Foreskin fibroblast (primary cell): ENCODE measurements at places on chromosomes 1 and 21.

GRCh38 chr21:33916200-33916567, 580 bp upstream of the ATP5PO start:
- DNase-seq: no peak

DNA sequence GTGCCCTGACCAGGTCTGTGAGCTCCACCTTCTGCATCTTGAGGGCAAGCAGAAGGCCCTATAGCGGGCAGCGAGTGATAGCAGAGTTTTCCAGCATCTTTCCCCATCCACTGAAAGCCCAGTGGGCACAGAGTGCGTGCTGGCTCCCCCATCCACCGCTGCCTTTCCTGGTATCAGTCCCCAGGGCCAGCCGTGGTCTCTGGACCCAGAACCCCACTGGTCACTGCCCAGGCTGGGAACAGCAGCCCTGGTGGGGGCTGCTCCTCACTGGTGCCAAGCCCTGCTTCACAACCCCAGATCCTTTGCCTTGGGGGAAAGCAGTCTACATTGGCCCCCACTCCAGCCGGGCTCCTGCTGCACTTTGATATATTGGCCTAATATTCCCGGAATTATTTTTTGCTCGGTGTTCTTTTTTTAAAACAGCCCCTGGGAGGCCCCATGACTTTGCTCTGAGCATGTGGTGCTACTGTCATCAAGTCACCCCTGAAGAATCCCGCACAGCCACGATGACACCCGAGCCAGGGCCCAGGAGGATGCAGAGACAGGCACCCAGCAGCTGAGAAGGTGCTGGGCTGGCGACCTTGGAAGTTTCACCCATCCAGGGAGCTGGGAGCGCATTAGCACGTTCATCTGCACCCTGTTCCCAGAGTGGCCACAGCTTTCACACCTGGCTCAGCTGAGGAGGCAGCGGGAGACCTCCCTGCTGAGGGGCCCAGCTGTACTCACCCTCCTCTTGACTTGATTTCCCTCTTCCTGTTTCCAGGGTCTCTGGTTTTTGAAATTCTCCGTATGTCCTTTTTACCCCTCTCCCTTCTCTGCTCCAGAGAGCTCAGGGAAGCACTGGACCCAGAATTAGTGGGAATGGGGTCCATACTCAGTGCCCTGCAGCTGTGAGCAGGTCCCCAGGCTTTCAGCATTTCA, 56.9 kb downstream of the KLHDC7A start:
- DNase-seq: no peak

- DNase-seq: no peak
Observed at GRCh38 chr1:205777994-205778393, 2.7 kb upstream of the RAB29 start.

- peak; percentile 26 for DNase-seq
Observed at GRCh38 chr1:83692524-83693381, 306.2 kb downstream of the TTLL7 start.

DNA sequence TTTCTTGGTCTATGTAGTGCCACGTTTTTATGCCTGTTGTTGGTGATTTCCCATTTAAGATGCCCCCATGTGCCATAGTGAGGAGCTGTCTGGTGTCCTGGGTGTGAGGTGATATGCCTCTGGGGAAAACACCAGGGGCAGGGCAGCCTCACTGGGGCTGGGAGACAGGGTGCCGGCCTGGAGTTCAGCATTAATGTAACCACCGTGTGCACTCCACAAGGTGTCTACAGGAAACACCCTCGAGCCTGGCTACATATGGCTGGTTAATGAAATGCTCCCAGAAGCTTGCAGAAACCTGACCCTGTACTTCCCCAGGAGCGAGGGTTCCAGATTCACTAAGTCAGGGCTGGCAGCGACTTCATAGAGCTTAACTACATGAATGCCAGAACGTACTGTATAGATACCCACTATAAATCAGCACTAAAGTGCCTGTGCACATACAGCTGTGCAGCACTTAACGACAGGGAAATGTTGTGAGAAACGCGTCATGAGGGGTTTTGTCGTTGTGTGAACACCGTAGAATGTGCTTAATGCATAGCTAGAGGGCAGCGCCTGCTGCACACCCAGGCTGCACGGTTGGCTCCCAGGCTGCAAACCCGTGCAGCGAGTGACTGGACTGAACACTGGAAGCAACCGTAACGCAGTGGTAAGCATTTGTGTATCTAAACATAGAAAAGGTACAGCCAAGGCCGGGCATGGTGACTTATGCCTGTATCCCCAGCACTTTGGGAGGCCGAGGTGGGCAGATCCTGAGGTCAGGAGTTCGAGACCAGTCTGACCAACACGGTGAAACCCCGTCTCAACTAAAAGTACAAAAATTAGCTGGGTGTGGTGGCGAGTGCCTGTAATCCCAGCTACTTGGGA, 10.4 kb downstream of the TFF2 start:
- no peak for DNase-seq

DNA sequence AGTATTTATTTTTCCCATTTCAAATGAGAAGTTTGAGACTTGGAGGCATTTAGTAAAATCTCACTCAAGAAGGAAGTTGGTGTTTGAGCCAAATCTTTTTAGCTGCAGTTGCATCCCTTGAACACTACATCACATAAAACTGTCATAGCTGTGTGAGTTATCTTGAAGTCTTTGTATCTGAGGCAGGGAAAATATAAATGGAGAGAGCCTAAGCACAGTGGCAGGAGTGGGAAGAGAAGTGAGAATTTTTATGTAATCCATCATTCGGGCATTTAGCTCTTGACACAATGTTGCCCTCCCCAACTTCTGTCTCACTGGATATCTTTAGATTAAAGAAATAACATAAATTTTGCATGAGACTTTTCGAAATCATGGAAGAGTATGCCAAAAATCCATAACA, 235.4 kb upstream of the GREM2 start:
- DNase-seq: no peak

DNA sequence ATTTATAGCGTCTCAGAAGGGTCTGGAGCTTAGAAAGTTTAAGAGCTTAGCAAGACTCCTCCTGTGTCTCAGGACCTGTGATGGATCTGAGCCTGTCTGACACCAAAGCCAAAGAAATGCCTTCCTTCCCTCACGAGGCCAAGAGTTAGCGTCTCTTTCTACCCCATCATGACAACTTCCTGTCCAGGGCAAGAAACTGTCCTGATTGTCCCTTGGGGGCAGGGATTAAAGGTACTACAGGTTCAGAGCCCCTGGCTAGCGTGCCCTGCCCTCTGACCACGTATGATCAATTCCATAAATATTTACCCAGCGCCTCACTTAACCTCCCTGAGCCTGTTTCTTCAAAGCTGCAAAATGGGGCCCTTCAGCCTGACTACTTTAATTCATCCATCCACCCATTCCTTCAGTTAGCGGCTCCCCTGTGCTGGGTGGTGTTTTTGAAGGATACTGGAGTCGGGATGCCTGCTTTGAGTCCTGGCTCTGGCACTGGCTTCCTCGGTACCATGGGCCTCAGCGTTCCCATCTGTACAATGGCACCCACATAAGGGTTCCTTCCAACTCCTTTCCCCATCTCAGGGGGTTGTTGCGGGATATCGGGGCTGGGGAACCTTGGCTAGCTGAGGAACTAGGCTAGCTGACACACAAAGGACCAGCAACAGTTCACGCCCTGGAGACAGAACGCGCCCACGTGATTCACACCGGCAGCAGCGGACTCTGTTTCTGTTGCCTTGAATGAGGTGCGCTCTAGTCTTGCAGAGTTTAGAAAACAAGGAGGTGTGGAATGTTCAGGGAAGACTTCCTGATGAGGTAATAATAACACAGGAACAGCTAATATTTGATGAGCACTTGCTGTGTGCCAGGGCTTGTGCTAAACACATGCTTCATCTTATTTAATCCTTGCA, 23.0 kb upstream of the EPHA2 start:
- DNase-seq: no peak

DNA sequence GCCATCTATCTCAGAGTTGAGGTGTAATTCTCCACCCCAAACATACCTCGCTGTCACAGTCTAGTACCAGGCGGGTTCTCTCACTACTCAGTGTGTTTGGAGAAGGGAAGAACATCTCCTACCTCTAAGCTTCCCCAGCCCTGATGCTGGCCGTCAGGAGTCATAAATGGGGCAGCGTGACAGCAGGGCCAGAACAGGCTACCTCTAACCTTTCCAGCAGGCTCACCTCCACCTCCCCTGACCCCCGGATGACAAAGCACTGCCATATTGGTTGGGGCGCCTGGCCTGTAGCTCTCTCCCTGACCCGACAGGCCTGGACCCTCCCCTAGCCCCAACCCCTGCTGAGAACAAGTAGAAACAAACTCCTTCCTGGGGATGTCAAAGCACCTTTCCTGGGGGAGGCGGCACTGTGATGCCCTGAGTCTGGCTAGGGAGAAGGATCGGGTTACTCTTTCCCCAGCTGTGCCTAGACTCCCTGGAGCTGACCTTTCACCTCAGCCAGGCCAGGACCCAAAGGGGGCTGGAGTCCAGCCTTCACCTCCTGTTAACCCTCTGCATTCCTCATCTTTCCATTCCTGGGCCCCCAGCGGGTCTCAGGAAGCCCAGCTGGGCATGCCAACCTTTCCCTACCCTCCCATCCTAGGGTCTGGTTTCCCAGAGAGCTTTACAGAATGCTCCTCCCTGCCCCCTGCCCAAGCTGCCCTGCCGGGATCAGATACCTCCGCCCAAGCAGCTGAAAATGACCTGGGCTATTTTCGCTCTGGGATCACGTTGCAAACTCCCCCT, 34.2 kb downstream of the AHDC1 start:
- no peak for DNase-seq

GRCh38 chr1:97895278-97895677, 25.6 kb downstream of the DPYD start:
- no peak for DNase-seq

GRCh38 chr1:237367758-237368157, 325.8 kb downstream of the RYR2 start:
- no peak for DNase-seq

DNA sequence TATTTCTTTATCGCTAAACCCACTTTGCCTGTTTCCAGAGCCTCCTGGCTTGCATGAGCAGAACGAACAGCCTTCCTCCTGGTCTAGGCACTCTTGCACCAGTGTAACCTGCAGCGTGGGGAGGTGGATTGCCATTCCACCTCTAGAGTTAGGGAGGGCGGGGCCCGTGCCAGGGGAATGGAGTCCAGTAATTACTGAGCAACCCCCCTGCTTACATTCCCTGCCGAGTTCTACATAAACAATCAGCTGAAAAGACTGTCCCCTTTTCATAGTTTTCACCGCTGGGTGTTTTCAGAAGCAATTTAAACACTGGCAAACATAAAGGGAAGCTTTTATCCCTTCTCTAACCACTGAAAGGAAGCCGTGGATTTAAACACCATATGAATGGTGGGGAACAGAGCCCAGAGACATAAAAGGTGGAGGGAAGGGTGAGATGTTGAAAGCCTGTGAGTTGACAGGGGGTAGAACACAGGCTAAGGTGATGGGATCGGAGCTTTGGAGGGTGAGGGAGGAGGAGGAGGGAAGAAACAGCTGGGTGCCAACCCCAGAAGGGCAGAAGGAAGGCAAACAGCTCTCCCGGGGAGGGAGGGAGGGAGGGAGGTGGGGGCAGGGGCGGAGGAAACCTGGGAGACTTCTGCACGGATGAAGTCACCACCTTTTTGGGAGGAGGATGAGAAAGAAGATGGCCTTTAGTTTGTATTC, 68.0 kb upstream of the WDR26 start:
- DNase-seq: no peak

- no peak for DNase-seq
Observed at GRCh38 chr1:176517484-176517883, 54.5 kb downstream of the PAPPA2 start.

DNA sequence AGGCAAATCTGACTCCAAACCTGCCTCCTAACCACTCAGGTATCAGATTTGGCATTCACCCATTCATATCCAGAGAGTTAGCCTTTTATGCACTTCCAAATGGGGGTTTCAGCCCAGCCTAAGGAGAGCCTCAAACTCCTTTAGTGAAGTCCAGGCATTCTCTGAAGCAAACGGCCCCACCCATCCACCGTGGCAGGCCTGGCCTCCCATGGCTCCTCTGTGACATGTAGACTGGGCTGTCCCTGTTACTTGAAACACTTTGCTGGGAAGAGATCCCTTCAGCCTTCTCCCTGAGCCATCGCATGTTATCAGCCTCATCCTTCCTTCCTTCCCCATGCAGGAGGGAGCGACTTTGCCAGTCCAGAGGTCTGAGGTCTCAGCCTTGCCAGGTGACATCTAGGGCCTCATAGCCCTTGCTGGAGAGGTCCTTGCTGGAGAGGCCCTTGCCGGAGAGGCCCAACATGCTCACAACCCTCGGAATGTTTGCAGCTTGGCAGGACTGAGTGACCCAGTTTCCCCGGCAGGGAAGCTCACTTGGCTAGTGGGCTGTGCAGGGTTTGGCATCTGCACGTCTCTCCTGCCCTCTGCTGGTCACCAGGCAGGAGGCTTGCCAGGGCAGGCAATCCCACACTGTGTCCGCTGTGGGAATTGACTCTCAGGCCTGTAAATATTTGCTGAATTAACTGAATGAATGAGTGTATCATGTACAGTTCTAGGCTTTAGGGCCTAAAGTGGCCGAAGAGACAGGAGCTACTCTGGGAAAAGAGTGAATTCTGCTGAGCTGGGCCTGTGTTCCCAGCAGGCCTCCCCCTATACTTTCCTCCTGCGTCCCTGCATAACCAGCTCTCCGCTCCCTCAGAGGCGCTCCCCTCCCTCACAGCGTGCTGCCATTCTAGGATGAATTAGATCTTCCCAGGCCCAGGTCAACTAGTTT, 26.7 kb upstream of the RBM15 start:
- DNase-seq: peak; percentile 73

DNA sequence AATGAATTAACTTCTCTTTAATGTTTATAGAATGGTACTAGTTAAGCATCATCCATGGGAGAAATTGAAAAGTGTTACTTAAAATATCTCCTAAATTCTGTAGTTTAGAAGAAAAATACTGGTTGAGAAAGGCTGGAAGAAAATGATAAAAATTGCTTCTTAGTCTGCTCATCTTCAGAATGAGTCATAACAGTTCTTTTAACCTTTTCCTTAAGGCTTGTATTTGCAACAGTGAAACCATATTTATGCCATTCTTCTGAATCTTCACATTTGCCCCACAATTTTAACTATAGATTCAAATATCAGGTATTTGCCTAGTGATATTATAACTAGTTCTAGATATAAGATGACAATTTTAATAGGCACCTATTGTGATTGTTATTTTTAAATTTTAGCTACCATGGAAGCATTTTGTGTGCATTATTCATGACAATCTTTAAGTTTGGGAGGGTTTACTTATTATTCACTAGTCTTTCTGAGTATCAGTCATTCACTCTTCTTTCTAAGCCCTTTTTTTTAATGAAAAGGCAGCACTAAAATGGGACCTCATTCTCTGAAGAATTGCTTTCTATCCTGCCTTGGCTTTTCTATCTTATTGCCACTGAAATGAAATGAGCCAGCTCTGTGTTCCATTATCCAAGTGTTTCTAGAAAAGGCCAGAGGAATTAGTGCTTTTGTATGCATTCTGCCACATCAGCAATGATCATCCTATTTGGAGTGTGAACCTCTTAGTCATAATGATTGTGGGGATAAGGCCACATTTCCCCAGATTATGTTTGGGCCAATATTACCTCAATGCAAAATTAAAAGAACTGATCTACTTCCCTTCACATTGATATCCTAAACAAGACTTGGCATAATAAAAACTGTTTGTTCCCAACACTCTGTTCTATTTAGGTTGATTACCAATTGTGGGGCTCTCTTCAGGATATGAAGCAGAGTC, 58.4 kb downstream of the SAMSN1 start:
- DNase-seq: no peak

- DNase-seq: no peak
Observed at GRCh38 chr1:77583483-77583882, 99.0 kb downstream of the ZZZ3 start.

- DNase-seq: no peak
Observed at GRCh38 chr1:22841860-22842281, 130.8 kb downstream of the LACTBL1 start.
